NCI-H2107 (cell line): ENCODE measurements at places on chromosomes 6 and 20.

DNA sequence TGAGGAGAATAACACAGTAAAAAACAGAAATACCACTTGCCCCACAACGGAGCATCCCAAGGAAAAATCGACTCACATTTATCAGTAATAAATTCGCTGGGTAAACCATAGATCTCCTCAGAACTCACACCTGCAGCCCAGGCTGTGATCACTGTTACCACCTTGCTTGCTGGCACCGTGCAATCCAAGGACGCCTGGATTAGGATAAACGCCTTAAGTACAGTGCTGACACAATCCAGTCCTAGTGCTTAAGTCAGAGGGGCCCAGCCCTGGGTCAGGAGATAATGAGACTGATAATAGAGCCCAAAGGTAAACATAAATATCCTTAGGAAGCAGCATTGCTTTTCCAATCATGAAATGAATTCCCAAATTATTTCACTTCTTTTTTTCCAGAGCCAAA, 62.5 kb downstream of the EPB41L2 start:
- no peak for DNase-seq

GRCh38 chr20:64244281-64244805, 11.2 kb upstream of the PCMTD2 start:
- no peak for DNase-seq

- DNase-seq = no peak
Observed at GRCh38 chr6:53998303-53998702, 112.9 kb upstream of the MLIP start.

DNA sequence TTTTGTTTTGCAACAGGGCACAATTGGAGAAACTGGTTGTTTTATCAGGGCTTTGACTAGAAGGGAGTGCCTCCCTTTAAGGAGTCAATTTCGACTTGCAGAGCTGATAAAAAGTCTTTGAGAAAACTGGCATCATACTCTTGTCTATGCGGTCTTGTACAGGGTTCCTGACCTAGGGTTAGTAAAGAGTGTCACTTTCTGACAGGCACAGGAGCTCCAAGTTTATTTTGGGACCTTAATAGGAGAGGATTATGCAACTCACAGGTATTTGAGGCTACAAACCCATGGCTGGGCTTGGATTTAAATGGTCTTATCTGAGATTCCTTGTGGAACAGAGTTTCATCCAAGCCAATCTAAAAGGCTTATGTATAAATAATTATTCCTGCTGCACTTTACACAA, 365.4 kb downstream of the HTR1B start:
- no peak for DNase-seq

- DNase-seq = no peak
Observed at GRCh38 chr20:19765913-19766312, 7.9 kb downstream of the RIN2 start.

GRCh38 chr6:96675597-96675996, 112.7 kb downstream of the FHL5 start:
- peak; percentile 9 for DNase-seq

DNA sequence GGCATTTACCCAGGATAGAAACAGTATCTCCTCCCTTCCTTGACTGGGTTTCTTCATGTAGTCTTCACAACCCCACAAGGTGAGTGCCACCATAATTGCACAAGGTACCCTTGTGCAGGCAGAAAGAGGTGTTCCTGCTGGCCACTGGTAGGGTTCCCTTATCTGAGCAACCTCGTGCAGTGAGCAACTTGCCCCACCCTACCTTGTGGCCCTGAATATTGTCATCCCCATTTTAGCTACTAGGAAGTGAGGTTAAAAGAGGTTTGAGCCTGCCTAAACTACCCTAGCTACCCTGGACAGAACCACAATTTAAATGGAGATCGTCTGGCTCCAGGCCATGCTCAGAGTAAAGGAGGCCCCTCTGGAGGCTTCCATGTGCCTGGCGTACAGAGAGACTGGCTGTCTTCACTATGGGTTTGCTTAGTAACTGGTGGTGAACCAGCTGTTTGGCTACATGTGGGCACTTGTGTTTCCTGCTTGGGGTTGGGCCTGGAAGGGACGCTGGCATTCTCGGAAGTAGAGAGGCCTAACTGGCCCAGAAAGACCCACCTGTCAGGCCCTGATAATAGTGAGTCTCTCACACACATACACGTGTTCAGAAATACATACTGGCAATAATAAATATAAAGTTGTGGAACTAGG, 148.8 kb downstream of the LRFN2 start:
- no peak for DNase-seq

DNA sequence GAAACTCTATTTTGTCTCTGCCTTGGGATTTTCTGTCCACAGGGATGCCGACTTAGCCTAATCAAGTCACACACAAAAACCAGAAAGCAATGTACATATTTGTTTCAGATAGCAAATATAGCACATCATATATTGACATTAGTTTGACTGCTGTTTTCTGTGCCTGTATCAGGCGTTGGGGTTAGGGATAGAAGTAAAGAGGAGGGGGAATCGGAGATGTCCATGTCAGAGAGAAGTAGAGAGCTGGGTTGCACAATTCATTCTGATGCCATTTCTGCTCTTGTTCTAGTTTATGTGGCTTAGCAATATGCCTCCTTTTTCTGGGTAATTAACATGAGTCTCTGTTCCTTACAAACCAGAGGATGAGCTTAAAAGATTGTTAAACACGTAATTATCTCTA, 14.7 kb upstream of the IPCEF1 start:
- no peak for DNase-seq

- no peak for DNase-seq
Observed at GRCh38 chr6:90175627-90176538, 120.8 kb downstream of the BACH2 start.

DNA sequence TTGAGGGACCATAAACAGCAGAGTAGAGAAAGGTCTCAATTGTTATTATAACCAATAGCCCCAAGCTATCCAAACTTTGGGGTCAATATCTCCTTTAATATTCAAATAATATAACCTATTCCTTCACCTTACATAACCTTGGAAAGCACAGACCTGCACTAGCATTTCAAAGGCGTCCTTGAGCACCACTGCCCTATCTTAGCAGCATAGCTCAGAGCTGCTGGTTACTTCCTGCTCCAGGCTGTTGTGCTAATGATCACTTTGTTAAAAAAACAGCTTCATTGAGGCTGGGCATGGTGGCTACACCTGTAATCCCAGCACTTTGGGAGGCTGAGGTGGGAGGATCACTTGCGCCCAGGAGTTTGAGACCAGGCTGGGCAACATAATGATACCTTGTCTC, 10.5 kb downstream of the SLC35D3 start:
- no peak for DNase-seq

GRCh38 chr6:139378882-139379341, 4.5 kb upstream of the CITED2 start:
- no peak for DNase-seq

- DNase-seq = no peak
Observed at GRCh38 chr6:31901415-31901952, 402 bp downstream of the ZBTB12 start.
